ENCODE measurements at places on chromosomes 13 and 19.
A peak's percentile ranks its signal among the peaks of the same experiment; 100 is the strongest.

GRCh38 chr13:47033216-47033615 is 136.4 kb upstream of the HTR2A start:
- peak; percentile 64 for DNase-seq

- DNase-seq: peak; percentile 21
Measured at GRCh38 chr19:38321646-38322196, 2.1 kb downstream of the KCNK6 start.

GRCh38 chr13:30454991-30455390 is 10.7 kb downstream of the HMGB1 start:
- no peak for DNase-seq

DNA sequence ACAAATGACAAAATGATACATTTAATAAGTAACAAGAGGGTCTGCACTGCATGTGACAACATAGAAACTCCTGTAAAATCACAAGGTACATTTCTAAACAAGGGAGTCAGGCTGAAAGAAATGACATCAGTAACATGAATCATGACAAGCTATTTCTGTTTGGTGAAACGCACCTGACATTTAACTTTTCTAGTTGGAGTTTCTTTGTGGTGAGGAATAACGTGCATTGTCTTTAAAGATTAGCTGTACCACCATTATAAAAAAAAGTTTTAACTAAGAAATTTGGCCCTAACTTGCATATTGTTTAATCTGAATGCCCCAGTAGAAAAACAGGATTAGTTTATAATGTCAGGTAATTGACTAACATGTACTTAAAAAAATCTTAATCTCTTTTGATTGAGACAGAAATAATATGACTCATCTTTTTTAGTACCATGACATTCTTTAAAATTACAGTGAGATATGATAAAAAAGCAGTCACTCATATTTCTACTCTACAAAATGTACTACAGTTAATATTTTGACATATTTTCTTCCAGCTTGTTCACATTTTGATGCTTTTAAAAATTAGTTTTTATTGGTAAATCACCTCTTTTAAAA is 418.2 kb downstream of the KLF12 start:
- DNase-seq: peak; percentile 12

- DNase-seq: peak; percentile 17
Measured at GRCh38 chr13:25247360-25247759, 39.9 kb downstream of the MTMR6 start.

GRCh38 chr13:37187621-37188020 is 82.2 kb upstream of the CSNK1A1L start:
- peak; percentile 77 for DNase-seq

DNA sequence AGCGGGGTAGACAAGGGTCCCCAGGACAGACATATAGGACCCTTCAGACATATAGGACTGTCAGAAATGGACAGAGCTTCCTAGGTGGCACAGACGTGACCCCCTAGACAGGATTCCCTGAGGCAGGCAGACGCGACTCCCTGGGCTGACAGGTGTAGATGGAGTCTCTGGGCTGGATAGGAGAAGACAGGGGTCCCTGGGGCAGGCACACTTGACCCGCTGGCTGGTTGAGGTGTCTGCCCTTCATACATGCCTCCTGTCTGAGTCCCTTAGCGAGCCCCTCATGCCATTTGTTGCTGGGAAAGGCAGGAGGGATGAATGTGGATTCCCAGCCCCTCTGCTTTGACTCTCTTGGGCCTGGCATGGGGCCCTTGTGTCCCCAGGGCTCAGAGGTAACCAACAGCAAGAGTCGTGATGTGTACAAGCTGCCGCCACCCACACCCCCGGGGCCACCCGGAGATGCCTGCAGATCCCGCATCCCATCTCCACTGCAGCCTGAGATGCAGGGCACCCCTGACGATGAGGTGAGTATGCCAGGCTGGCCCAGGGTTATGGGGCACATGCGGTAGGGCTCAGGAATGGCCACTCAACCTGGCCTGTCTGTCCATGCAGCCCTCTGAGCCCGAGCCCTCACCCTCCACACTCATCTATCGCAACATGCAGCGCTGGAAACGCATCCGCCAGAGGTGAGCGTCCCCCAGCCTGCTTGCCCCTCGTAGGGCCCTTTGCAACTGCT is 3.0 kb downstream of the HSPB6 start:
- DNase-seq: no peak

- no peak for DNase-seq
Measured at GRCh38 chr13:111269508-111269907, 50.9 kb upstream of the TEX29 start.

- no peak for DNase-seq
Measured at GRCh38 chr13:108305655-108306054, 36.1 kb downstream of the TNFSF13B start.

DNA sequence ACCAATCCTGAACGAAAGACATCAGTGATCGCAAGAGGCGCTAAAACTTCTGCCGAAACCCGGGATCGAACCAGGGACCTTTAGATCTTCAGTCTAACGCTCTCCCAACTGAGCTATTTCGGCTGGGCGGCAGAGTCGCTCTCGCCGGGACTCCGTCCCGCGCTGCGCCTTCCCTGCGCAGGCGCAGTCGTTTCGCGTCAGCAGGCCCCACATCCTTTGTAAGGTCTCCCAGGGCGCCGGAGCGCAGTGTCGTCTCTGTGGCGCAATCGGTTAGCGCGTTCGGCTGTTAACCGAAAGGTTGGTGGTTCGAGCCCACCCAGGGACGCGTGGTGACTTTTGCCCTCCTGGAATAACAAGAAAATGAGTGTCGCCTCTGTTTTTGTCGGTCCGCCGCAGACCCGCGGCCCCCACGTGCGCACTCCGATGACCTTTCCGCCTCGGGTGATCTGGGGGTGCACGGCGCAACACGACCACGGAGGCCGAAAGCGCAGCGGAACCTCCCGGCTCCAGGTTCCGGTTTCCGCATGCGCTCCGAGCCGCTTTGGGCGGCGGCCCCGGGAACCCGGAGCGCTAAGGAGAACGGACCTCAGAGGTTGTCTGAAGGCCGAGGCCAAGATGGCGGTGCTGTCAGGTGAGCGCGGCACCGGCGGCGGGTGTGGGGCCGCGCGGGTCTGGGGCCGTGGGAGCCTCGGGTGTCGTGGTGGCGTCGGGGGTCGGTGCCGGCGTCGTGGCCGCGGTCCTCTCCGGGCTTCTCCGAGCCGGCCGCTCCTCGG is at the start of gene NDUFS7:
TSS of gene NDUFS7 (plus strand) at position 596 of the 773 bp plus-strand sequence. CDS start at position 616, 20 bp downstream.
- peak; percentile 96 for DNase-seq

DNA sequence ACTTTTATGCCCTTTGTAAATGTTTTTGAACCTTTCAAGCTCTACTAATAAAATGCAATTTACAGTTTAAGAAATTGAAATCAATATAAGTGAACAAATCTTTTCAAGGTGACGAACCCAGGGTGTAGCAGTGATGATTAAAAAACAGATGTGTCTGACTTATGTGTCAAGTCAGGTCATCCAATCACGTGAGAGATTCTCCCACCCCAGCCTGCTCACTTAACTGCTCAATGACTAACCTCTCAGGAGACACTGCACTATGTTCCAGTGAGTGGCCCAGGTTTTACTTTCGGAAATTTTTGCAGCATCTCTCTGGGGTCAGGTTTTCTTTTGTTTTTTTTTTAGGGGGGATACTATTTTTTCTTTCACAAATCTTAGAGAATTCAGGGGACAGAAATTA is 60.7 kb downstream of the ZNF429 start:
- DNase-seq: no peak

DNA sequence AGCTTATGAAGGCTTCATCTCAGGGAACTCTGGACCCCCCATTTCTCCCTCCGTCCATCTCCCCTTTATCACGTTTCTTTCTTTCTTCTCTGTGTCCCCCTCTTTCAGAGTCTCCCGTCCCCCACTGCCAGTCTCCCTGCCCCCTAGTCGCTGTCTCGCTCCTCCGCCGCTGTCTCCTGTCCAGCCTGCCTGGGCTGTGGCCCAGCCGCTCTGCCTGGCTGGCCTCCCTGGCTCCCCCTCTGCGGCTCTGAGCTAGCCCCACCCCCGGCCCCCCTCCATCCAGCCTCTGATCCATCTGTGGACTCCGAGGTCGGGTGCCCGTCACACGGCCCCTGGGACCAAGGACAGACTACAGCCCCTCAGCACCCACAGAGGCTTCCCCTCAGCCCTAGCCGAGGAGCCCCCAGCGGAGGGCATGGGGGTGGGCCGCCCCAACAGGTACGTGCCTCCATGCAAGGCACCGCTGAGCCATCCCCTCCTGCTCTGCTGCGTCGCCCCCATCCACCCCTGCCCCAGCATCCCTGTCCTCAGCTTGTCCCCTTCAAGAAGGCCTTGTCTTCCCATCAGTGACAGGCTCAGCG is 1.1 kb upstream of the KCNJ14 start:
- DNase-seq: no peak

DNA sequence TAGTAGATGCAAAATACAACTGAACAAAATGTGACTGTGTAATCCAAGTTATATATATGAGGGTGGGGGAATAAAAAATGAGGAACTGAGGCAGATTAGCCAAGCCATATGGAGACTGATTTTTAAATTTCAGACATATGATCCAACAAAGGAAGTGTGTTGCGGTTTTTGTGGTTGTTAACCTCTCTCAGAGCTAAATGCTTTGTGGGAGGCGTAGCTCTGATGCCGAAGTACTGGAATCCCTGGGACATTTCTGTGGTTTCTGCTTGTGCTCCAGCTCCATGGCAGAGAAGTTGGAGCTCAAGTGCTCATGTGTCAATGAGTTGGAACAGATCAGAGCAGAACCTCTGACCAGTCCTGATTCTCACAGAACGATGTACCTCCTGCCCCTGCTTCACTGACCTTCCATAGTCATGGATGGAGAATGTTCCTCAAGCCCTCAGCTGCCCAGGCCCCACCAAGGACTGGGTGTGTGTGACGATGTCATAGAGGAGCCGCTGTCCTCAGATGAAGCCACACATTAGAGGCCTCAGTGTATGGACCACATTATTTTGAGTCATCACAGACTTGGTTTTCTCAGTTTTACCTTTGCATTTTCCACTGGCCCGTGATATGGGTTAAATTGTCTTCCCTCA is 107.6 kb downstream of the SOX1 start:
- DNase-seq: no peak

- DNase-seq: no peak
Measured at GRCh38 chr13:46303742-46304385, 83.2 kb downstream of the RUBCNL start.

DNA sequence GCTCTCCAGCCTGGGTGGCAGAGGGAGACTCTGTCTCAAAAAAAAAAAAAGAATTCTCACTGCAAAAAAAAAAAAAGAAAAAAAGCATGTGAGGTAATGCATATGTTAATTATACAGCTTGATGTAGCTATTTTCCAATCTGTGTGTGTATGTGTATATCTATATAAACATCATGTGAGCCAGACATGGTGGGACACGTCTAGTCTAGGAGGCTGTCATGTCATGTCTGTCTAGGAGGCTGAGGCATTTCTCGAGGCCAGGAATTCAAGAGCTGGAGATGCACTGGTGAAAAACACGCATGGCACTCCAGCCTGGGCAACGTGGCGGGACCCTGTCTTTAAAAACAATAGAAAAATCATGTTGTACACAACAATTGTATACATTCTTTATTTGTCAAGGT is 6.9 kb upstream of the SBK3 start:
- peak; percentile 6 for DNase-seq

DNA sequence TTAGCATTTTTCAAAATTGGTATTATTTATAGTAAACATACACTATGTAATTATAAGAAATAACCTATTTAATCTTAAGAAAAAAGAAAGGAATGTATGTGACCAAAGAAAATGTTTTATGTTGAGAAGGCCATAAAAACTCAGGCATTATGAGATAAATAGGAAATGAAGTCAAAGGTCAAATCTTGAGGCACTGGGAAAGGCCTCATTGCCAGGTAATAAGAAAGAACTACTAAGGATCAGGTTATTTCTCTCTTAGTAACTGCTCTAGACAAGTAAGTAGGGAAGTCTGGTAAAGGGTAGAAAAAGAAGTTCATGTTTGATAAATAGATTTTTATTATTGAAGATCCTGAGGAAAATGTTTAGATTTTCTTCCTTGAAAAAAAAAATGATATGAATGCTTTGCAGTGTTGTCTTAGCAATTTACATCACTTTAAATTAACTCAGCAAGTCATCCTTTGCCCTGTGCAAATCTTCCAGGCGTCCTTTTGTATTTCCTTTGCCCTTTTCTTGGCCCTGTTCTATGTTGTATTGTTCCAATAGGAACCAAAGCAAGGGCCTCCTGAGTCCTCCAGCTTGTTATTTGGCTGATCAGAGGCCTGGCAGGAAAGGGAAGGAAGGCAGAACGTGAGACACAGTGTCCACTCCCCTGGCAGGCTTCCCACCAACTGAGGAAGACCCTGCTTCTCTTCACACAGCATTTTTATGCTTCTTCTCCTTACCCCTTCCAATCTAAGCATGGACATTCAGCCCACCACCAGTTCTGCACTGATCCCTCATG is 260.4 kb upstream of the MIR17HG start:
- no peak for DNase-seq

- no peak for DNase-seq
Measured at GRCh38 chr19:2026770-2027169, 11.3 kb upstream of the BTBD2 start.

DNA sequence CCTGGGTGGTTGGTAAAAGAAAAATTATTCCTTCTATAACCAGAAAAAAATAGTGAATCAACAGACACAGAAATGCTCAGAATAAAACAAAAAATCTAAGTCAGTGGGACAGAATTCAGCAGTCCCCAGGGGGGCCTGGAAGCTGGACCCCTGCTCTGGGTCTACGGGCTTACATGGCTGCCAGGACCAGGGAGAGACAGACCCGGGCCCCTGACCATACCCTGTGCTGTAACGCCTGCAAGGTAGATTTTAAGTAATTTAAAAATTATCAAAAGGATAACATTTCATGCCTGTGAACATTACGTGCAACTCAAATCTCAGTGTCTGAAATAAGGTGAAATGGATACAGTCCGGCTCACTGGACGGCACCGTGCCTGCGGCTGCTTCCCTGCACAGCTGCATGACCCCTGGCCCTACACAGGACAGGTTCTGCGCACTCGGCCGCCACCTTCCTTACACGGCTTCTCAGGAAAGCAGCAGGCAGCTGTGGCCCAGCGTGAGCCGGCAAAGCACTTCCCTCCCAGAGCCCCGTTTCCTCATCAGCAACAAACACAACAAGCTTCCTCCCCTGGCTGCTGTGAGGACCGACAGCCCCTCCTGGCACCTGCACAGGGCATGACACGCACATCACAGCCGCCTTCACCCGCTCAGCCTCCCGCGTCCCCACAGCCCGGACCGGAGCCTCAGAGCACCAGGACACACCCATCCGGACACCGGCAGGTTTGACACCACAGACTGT is 22.2 kb downstream of the RASA3 start:
- peak; percentile 57 for DNase-seq

DNA sequence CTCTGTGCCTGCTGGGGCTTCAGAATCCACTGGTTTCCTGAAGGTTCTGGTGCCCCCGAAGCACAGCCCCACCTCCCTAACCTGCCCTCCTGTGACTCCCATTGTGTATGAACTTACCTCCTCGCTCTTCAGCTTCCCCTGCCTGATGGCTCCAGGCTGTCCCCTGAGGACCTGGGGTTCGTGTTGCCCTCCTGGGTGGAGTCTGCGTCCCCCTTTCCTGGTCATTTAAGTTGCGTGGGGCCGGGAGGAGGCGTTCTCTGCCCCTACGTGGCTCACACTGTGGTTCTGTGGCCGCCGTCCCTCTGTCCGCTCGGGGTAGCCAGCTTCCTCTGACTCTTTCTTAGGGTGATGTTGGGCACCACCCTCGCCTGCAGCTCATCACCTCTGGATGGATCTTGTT is 13.9 kb downstream of the TFDP1 start:
- DNase-seq: no peak

GRCh38 chr13:34751492-34751891 is 190.6 kb upstream of the NBEA start:
- DNase-seq: no peak

- DNase-seq: no peak
Measured at GRCh38 chr13:36192166-36192565, 22.2 kb downstream of the SOHLH2 start.

- no peak for DNase-seq
Measured at GRCh38 chr13:85738696-85739320, 60.4 kb downstream of the SLITRK6 start.
